ENCODE measurements at places on chromosomes 1 and 21.
A peak's percentile ranks its signal among the peaks of the same experiment; 100 is the strongest.

GRCh38 chr1:42168391-42168670 is 3.8 kb upstream of the GUCA2A start:
- DNase-seq, result no peak

- no peak for DNase-seq
Observed at GRCh38 chr1:2372551-2373490, 18.5 kb downstream of the MORN1 start.

- DNase-seq, result no peak
Observed at GRCh38 chr1:42013881-42014470, 95.3 kb upstream of the HIVEP3 start.

DNA sequence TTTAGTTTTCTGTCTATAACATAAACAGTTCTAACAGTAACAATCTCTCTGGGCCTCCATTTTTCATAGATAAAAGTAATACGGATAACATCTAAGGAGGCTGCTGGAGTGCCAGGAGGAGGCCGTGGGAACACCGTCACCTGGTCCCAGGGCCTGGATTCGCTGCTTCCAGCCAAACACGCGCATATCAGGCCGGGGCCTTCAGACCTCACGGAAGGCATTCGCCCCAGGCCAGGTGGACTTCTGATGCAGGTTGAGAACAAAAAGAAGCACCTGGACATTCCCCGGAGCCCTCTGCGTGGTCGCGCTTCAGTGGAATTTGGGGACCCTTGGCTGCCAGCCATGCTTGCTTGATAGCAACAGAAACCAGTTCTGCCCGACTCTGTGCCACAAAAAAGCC is 113.1 kb upstream of the GUCA2B start:
- DNase-seq, result no peak

DNA sequence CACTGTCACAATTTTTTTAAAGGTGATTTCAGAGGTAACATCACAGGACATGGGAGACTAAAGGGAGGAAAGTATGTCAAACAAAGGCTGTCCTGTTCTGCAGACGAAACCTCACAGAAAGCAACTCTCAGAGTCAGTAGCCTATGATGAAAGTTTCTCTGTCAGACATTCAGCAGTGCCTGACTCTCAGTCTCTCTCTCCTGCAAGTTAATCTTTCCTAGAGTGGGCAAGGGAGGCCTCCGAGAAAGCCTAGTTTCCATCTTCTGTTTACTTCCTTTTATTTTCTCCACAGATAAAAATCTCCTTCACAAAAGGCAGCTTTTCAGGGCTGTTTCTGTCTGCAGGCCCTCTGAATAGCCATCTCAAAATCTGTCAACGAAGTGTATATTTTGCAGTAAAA is 24.9 kb upstream of the FMO2 start:
- no peak for DNase-seq

DNA sequence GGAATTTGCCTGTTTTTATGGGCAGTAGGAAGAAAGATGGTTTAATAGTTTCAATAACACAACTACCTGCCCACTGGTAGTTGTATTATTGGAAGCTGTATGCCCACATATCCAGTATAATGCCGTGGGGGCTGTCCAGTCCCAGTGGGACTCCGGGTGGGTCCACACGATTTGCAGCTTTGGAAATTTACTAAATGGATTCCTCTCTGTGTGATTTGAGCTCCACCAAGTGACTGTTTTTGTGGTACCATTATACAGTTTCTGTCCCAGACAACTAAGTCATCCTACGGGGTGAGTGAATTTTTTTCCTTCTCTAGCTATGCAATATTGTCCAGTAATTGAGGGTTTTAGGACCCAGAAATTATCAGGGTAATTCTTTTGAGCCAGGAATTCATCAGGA is 86.8 kb downstream of the PLA2G4A start:
- DNase-seq, result no peak

- no peak for DNase-seq
Observed at GRCh38 chr1:29801561-29801973, 565.2 kb downstream of the PTPRU start.

- DNase-seq, result no peak
Observed at GRCh38 chr1:202069662-202070061, 53.1 kb upstream of the GPR37L1 start.

- no peak for DNase-seq
Observed at GRCh38 chr1:244952940-244953339, 88.6 kb upstream of the HNRNPU start.

DNA sequence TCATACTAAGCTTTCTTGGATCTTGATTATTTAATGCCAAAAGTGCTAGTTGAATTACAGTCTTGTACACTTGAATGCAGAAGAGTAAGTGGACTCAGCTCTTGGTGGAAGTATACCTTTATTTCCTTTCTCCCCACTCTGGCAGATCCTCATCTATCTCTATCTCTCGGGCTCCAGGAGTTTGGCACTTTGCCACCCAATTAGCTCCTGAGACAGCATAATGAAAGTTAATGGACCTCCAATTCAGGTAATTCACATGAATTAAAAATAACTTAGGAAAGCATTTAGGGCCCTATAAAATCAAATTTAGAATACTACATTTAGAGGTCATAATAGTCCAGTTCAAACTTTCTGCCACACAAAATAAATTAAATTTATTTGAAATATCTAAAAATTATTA is 67.4 kb downstream of the OLFM3 start:
- DNase-seq, result no peak

DNA sequence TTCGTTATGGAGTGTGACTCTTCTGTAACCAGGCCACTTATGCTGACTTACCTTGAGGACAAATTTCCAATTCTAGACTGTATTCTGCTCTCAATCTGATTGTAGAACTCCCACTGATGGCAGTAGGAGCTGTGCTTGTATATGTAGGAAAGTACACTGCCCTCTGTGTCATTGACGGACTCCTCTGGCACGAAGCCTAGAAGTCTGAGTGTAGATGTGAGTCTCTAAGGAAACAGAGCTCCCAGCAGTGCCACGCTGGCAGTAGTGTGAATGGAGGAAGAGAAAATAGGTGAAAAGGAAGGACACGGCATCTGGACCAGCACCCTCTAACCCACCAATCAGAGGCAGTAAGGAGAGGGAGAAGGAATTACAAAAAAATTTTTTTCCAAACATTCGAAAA is 130.4 kb upstream of the ADGRL2 start:
- no peak for DNase-seq

DNA sequence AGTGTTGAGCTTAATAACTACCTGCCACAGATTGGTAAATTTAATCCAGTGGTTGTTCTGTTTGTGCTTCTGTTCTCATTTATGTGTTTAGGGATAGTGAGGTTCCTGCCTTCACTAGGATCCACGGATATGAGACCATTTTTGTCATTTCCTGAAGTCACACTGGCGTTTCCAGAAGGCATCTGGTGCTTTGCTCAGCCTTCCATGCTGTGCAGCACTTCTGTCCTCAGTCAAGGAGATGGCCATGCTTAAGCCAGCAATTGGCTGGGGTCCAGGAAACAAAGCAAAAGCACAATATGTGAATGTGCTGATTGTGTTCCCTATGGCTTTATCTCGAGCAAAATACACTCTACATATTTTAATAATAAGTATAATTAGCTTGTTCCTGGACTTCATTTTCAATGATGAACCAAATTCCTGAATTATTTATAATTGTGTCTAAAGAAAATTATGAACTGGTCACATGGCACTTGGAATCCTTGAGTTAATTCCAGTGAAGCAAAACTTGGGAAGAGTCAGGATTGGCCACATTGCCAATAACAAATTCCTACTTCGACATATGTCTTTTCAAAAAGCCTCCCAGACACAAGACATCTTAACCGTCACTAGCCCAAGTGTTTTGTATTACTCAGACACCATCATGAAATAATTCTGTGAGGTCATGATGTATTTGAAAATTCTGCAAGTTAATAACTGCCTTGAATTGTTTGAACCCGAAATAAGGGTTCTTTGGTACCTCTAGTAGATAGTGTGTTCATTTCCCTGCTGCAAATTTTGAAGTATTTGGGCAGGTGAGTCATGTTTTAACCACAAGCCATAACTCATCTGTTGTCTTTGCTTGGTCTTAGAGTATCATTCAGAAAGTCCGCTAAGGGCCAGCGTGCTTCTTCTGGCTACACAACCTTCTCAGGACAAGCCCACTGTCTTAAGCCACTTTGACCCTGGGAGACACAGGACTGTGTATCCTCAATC is 412.4 kb downstream of the DISC1 start:
- DNase-seq, result no peak

GRCh38 chr1:225882694-225883615 is 775 bp upstream of the TMEM63A start:
- DNase-seq, result peak; percentile 24

DNA sequence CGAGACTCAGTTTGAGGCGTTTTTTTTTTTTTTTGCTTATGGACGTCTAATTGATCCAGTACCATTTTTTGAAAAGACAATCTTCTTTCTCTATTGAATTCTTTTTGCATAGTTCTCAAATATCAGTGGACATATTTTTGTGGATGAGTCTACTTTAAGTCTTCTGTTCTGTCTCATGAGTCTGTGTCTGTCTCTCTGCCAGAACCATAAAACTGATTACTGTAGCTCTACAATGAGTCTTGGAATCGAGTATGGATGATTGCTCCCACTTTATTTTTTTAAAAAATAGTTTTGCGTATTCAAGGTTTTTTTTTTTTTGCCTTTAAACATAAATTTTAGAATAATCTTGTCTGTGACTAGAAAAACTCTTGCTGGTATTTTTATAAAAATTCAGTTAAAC is 323.5 kb downstream of the ZNF326 start:
- no peak for DNase-seq

- DNase-seq, result no peak
Observed at GRCh38 chr1:202113690-202114300, 8.9 kb upstream of the GPR37L1 start.

- DNase-seq, result no peak
Observed at GRCh38 chr1:191615101-191615821, 543.0 kb upstream of the RGS18 start.

- no peak for DNase-seq
Observed at GRCh38 chr1:221457685-221458446, 284.0 kb downstream of the DUSP10 start.

GRCh38 chr1:117501281-117501680 is 104.6 kb upstream of the TENT5C start:
- no peak for DNase-seq

DNA sequence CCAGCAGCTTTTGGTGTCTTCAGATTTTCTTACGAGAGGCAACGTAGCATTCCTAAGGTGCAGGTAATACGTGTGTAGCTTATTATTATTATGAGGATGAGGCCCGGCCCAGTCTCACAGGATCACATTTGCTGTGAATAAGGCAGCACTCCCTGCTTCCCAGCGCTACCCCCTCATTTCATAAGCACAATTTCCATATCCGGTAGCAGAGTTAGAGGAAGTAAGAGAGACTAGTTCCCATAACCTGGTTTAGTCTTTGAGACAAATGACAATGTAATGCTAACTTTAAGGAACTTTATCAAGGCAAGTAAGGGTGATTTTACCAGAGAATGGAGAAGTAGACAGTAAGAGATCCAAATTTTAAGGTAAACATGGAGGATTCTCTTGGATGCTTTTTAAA is 14.6 kb upstream of the LMO4 start:
- no peak for DNase-seq

GRCh38 chr1:204415351-204415750 is 3.7 kb upstream of the PPP1R15B start:
- no peak for DNase-seq

- DNase-seq, result no peak
Observed at GRCh38 chr21:45998276-45998701, 16.7 kb downstream of the COL6A1 start.

GRCh38 chr1:175380521-175381300 is 188.1 kb upstream of the KIAA0040 start:
- no peak for DNase-seq
